ENCODE measurements at places on chromosomes 4 and X. TPM values are rescaled to one million over a fixed set of nuclear protein-coding genes. Genes with fewer than 3 reads are reported as not detected.
A peak's percentile ranks its signal among the peaks of the same experiment; 100 is the strongest.

- no peak for DNase-seq
These were observed at the start of gene CLTRN for GRCh38 chrX:15664487-15665444. TSS of gene CLTRN (minus strand) at chrX:15664805. CDS start at chrX:15664775, 30 bp downstream.

GRCh38 chr4:1757836-1758235 lies 35.3 kb upstream of the FGFR3 start:
- DNase-seq: no peak

TMEM187 gene
- 3.2 TPM for polyA plus RNA-seq

DNA sequence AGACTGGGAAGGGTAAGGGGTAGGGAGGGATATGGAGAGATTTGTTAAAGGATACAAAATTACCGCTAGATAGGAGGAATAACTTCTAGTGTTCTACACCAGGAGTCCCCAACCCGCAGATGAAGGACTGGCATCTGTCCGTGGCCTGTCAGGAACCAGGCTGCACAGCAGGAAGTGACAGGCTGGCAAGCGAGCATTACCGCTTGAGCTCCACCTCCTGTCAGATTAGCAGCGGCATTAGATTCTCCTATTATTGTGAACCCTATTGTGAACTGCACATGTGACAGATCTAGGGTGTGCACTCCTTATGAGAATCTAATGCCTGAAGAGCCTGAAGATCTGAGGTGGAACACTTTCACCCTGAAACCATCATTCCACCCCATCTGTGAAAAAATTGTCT lies 27.9 kb upstream of the BBS7 start:
- DNase-seq: no peak

DNA sequence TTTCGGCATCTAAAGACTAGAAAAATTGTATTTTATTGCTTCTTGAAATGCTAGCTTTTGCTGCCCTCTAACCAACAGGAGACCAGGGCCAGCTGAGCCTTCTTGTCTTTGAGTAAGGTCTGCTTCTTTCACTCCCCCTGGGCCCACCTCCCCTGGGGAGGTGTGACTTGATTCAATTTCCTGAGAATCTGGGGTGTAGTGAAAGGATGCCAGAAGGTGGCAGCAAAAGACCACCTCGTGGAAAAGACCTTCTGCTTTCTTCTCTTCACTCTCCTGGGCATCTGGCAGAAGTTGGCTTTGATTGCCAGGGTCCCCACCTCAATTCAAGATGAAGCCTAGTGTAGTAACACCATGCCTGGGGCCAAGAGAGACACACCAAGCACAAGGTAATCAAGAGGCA lies 96.5 kb upstream of the MAOA start:
- no peak for DNase-seq

DNA sequence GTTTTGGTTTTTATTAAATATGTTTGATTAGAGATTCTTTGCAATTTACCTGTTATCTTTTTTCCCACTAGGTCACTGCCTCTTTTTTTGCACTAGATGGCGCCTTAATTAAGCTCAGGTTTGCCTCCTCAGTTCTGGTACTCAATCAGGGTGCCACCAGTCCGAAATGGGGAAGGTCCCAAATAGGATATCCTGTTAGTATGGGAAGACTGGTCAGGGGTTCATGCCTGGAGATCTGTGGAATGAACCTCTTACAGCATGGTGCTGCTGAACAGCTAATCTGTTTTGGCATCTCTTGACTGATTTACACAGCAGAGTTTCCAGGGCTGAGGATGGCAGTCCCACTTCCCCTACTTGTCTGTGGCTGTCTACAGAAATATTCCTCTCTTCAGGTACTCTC lies 24.2 kb upstream of the VSIG1 start:
- DNase-seq: no peak

GRCh38 chr4:38601244-38601915 lies 62.6 kb upstream of the KLF3 start:
- DNase-seq: peak; percentile 21

DNA sequence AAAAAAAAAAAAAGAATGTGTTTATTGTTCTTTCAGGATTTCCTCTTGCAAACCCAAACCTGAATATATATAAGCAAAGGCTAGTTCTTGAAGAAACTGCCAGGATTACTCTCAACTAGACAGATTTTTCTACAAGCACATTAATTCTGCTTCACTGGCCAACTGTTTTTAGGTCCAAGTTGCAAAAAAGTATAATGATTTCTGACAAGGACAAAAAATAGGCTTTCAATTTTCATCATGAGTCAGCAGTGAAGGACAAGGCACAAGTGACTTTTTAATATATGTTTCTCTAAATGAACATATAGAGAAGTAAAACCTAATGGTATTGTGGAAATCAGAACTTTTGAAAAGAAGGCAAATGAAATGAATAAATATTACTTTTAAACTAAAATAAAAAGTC lies 73.7 kb downstream of the ELOVL6 start:
- no peak for DNase-seq

- DNase-seq: no peak
These were observed 117.0 kb downstream of the DHRSX start for GRCh38 chrX:2383735-2384134.

GRCh38 chrX:142831961-142832530 lies 193.7 kb upstream of the SPANXN4 start:
- DNase-seq: no peak

- DNase-seq: no peak
These were observed 280.2 kb downstream of the ADGRA3 start for GRCh38 chr4:22235698-22236097.

DNA sequence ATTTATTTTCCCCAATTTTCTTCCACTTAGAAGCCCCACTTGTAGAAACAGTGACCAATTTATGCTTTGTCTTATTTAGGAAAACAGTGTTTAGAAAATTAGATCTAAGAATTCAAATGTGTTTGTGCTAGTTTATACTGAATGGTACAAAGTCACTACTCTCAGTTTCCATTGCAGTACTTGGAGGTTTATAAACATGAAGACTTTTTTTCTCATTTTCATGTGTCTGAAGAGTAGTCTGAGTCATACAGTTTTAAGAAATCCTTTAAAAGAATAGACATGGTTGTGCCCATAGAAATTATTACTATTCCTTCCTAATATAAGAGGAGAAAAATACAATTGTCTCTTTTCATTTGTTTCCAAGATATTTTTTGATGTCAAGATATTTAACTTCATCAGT lies 458.7 kb downstream of the NAF1 start:
- no peak for DNase-seq

DNA sequence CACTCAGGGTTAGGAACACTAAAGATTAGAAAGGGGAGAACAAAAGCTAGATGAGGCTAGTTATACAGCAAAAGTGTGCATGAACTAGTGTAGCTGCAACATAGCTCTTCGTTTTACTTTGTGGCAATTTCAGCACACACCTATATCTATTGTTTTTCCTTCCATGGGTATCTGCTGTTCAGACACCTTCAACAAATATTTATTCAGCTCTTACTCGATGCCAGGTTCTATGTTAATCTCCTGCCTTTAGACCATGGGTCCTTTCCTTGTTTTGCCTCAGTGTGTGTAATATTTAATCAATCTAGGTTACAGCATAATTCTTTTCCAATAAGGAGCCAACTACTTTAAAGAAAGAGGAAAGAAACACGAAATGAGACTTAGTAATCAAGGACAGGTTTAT lies 10.4 kb upstream of the FAM9A start:
- DNase-seq: no peak

Data from AG04450 (cell line).